Stimulated activated naive B cell treated with anti-CD40 and anti-IgM and Interleukin-4, amounts not matched to agents 10 μg/mL and 1 μg/mL and 100 μg/mL, for 72 hours (primary cell): ENCODE measurements at places on chromosomes 2 and 18.

- DNase-seq, result no peak
Measured at GRCh38 chr2:21301871-21302455, 178.2 kb downstream of the TDRD15 start.

DNA sequence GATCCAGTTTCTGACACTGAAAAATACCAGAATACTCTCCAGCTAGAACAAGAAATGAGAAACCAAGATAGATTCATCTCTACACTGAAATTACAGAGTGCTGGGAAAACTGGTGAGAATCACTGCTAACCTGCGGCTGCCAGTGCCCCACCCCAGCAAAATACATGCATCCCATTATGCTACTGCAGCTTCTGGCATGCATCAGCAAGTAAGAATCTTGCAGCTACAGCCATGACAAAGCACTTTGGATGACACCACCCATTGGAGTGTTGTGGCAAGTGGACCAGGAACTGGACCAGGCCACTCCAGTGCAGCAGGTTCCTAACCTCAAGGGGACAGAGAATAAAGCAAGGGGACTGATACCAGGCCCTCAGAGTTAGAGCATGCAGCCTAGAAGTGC is 378.8 kb upstream of the ETAA1 start:
- no peak for DNase-seq

DNA sequence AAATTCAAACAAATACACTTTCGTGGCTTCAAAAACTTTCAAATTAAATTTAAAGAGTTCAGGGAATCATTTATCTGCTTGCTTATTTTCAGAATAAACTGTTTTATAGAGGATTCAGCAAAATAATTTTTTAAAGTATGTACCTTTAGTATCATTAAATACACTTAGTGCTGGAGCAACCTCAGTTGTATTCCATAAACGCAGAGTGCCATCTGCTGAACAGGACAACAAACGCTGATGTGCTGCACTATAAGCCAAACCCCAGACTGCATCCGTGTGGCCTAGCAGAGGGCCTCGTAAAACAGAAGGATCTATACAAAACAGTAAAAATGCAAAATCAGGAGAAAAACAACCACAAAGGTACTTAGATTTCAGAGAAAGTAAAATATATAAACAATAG is 108.6 kb downstream of the STRN start:
- DNase-seq, result no peak

GRCh38 chr2:177195194-177195593 is 17.4 kb upstream of the HNRNPA3 start:
- DNase-seq, result no peak

DNA sequence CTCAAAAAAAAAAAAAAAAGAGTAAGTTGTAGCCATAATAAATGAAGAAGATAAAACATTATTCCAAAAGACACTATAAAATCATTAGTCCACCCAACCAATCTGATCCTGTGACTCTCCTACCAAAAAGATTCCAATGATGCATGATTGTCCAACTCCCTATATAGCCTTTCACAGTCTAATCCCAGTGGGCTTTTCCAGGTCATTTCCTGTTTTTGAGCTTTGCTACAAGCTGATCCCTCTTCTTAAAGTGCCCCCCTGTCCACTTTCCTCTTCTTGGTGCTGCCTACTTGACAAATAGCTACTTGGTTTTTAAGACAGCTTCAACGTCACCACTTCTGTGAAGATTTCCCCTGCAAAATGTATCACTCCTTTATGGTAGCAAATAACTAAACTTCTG is 88.4 kb downstream of the SEMA4F start:
- DNase-seq, result no peak

DNA sequence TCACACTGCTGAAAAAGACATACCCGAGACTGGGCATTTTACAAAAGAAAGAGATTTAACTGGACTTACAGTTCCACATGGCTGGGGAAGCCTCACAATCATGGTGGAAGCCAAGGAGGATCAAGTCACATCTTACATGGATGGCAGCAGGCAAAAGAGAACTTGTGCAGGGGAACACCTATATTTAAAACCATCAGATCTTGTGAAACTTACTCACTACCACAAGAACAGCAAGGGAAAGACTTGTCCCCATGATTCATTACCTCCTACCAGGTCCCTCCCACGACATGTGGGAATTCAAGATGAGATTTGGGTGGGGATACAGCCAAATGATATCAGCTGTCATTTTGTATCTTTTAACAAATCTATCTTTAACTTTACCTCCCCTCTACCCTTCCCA is 251.1 kb upstream of the RASGRP3 start:
- no peak for DNase-seq

- DNase-seq, result no peak
Measured at GRCh38 chr2:24024996-24025663, 15.2 kb downstream of the MFSD2B start.

DNA sequence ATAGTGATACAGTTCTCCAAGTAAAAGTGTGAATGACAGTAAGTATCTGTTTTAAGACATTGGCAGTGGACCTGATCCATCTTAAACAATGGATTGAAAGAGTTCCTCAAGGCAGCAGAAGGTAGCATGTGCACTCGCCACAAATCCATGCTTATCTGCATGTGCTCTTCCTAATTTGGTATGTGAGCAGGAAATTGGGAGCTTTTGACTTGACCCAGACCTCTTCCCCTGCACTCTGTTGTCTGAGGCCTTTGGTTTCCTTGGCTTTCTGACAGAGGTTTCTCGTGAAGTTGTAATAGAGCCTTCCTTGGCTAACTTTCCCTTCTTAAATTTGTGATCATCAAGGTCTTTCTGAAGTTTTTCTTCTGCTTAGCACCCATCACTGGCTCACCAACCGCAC is 114.1 kb downstream of the WDSUB1 start:
- no peak for DNase-seq

DNA sequence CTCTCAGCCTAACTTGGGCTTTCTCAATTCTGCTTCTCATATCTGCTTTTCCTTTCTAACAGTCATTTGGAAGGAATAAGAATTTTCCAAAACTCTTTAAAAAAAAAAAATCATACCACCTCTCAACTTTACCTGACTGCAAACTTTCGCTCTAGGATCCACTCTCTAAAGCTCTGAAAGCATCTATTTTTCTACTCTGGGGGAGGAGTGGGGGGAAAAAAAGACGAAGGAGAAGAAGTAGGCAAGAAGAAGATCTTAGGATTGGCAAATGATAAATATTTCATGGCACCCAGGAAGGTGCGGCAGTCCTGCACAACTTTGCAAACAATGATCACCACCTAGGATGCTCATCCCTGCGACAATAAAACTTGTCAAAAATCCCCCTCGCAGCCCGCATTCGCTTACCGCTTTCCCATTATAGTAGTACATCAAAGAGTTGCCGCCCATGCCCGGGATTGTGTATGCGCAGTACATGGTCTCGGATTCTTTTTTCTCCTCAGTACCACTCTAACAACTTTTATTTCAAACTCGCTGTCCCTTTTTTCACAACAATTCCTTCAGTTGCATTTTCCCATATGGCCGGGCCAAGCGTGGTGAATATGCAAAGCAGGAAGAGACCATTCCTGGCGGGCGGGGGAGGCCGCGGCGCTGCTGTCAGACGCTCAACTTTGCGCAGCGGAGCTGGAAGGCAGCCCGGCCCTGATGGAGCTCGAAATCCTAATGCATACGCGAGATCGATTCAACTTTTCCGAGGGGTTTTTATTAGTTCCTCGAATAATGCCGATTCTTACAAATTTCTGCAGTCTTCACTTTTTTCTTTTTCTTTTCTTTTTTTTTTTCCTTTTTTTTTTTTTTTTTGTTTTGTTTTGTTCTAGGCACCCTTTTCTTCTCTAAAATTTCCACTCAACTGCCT is 266.5 kb downstream of the TCF4 start:
- DNase-seq, result peak; percentile 84

DNA sequence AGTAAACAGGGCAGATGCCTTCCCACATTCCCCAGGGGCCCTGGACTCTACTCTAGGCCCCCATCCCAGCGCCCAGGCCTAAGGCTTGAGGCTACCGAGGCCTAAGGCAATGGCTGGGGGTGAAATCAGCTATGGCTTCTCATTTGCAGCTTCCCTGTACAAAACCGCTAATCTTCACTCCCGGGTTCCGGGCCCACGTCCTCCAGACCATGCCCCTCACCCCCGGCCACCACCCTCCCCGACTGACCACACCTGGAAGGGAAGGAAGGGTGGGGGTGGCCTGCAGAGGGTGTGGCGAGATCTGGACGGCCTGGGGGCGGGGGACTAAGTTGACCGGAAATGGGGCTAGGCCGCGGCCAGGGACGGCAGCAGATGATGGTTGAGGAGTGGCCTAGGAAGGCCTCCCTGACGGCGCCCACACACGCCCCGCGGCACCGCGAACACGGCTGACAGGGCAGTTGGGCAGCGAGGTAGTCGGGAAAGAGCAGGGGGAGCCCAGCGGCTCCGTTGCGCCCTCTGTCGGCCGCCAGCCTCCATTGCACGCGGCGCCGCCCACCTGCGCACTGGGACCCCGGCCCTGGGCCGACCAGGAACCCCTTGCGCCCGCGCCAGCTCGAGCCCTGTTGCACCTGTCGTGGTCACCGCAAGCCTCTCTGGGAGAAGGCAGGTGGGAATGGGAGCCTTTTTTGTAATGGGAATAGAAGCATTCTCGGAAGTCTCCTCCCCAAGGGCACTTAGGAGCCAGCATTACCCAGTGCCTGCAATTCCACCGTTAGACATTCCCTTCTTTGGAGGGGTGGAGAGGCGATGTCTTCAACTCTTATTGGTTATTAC is 117.1 kb upstream of the STPG4 start:
- peak; percentile 48 for DNase-seq

GRCh38 chr2:58731488-58731869 is 490.4 kb upstream of the FANCL start:
- no peak for DNase-seq

DNA sequence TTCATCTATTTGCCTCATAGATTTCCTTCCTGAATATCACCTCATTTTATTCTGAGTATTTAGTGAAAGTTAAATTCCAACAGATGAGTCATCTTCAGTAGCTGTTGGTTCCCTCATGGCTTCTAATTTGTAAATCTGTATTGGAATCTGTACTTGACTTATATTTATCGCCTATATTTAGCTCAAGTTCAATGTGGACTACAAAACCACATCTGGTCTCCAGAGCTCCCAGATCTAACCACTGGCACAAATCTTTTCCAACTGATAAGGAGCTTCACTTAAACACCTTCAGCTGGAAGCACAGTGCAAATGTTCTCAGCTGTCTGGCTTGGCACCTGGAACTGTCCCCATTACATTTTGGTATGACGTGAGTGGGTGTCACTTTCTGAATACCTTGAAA is 82.8 kb upstream of the DSEL start:
- DNase-seq, result no peak

DNA sequence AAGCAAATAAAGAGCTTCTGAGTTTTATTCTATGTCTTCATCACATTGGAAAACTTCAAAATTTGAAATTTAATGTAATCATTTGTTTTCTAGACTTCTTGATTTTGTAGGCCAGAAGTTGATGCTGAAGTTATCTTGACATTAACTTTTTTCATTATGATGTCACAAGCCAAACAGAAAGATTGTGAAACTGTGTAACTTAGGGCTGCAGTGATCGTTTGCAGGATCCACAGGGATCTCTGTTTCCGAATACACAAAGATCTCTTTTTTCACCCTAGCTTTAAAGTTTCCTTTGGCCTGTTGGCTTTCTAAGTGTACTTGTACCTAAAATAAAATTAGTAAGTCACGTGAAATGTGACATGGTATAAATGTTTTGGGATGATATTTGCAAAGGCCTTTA is 594.9 kb upstream of the CDH2 start:
- DNase-seq, result no peak

DNA sequence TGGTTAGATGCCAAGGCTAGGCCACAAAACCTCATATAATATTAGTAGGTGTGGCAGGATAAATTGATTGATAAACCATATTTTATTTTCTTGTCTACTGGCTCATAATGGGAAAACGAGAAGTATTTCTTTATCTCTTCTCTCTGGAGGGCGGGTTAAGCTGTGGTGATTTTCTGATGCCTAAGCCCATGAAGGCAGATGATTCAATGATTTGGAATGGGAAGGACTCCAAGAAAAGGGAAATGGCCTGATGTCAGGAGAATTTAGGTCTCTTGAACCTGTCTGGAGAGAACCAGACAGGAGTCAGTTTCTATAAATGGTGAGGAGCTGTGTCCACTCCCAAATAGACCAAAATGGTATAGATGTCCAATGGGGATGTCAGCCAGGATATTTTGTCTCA is 18.7 kb upstream of the MAP4K3 start:
- DNase-seq, result no peak

GRCh38 chr2:174763780-174764179 is 492 bp downstream of the CHRNA1 start:
- DNase-seq, result no peak

DNA sequence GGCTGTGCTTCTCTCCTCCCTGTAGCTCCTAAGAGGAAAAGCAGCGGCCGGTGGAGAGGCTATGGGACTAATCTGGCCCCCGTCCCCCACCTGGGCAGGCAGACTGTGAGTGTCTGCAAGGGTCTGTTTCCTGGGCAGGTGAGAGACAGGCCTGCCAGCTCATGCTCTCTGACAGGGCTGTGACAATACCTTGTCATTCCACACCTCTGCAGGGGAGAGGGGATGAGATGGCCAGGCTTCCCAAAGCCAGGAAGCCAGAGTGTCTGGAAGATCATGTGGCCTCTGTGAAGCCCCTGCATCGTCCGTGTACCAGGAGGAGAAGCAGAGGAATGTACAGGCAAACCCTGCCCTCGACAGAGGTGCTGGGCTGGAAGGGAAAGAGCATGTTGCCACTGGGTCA is 142.5 kb upstream of the GATA6 start:
- DNase-seq, result no peak

- peak; percentile 11 for DNase-seq
Measured at GRCh38 chr2:206457188-206457634, 13.9 kb downstream of the ADAM23 start.

DNA sequence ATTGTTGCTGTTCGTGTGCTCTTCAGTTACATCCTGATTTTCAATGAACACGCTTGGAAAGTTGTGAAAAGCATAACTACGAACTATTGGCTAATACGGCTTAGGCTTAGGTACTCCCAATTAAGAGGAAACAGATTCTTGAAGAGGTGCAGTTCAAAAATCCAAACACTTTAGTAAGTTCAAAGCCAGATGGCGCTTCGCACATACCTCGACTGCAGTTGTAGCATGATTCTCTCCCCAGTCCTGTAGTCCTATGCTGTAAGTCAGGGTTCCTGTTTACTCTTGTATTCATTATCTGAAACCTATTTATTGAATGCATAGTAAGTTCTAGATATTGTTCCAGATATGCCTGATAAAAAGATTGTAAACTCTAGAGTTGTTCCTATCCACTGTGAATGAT is 165.2 kb downstream of the TRIB2 start:
- no peak for DNase-seq

DNA sequence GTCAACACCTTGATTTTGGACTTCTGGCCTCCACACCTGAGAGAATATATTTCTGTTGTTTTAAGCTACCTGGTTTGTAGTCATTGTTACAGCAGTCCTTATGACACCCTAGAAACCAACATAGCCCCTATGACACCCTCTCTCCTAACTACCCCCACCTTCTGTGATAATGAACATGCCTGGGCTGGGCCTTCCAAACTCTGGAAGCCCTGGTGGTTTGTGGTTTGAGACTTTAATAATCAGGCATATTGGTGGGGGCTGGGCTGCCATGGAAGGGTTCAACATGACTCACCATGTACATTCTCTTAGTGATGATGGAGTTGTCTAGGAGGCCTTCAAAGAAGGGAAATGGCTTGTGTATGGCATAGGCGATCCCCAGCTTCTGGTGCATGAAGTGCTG is 3.3 kb downstream of the SP110 start:
- no peak for DNase-seq
